ENCODE measurements at places on chromosomes 1 and 21.
A peak's percentile ranks its signal among the peaks of the same experiment; 100 is the strongest.

GRCh38 chr1:81233591-81233990 lies 567.1 kb upstream of the ADGRL2 start:
- no peak for DNase-seq

DNA sequence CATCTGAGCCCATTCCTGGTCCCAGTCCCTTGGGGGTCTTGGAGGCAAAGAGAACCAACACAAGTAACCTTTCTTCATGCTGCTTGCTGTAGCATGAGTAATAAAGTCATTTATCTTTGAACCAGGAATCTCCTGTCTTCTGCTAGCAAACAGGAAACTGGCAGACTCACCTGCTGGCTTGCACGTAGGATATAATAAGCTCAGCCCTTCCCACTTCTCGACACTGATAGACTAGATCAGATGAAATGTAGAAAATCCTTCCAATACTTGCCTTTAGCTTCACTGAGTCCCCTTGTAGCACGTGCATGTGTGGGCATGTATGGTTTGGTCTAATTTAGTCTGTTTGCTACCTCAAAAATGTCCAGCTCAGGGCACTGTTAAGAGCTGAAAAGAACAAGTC lies 6.5 kb upstream of the TFF2 start:
- no peak for DNase-seq

DNA sequence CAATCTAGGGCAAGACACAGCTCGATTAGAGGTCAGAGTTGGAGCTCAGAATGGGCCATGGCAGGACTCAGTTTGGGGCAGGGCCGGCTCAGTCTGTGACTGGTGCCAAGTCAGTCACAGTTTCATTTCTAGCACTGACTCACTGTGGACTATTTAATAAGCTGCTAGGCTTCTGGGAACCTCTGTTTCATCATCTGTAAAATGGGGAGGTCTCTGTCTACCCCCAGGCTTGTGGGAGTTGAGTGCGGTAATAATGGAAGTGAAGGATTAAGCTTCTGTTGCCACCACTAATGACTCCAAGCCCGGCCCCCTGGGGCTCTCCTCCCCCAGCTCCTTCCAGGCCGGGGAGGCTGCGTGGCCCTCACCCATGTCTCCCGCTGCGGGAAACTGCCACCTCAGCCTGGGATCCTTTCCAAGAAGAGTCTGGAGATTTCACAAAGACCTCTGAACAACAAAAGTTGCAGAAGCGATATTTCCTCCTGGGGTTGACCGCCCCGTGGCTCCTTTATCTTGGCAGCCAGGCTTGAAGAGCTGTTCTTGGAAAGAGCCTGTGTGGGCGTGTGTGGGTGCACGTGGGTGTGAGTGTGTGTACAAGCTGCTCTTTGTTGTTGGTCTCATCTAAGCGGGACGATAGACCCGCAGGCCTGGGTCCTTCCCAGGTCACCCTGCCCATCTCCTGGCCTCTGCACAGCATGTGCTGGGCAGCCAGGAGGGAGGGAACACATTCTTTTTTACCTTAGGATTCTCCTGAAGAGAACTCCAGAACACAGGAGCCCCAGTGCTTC lies 29.1 kb downstream of the KNCN start:
- DNase-seq: peak; percentile 91

DNA sequence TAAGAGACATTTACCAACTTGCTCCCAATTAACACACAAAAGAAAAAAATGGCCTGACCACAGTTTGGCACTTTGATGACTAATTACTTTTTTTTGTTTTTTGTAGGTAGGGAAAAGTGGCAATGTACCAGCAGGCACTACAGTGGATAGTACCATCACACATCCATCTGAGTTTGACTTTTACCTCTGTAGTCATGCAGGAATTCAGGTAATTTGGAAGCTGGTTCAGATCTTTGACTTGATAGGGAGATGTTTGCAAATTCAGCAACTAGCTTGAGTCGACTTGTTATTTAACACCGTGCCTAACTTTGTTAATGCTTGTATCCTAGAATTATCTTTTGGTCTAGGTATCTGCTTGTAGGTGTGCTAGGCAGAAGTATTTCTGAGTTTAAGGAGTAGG lies 33.0 kb upstream of the AGO1 start:
- DNase-seq: no peak

GRCh38 chr21:43305811-43306311 lies 121.1 kb downstream of the SIK1 start:
- DNase-seq: no peak

DNA sequence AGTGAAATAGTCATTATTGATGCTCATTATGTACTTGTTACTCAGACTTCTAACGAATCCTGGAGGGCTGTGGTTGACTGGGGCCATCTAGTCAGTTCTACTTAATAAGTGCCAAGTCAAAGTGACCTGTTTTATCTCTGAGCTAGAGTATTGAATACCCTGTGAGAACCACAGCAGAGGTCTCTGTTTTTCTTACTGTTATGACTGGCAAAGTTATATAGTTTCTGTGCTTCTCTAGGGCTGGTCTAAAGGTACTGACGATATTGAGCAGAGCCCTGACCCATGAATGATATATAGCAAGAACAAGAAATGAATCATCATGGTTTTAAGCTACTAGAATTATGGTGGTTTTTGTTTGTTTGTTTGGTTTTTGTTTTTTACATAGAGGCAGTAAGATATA lies 555.8 kb downstream of the PLA2G4A start:
- no peak for DNase-seq

DNA sequence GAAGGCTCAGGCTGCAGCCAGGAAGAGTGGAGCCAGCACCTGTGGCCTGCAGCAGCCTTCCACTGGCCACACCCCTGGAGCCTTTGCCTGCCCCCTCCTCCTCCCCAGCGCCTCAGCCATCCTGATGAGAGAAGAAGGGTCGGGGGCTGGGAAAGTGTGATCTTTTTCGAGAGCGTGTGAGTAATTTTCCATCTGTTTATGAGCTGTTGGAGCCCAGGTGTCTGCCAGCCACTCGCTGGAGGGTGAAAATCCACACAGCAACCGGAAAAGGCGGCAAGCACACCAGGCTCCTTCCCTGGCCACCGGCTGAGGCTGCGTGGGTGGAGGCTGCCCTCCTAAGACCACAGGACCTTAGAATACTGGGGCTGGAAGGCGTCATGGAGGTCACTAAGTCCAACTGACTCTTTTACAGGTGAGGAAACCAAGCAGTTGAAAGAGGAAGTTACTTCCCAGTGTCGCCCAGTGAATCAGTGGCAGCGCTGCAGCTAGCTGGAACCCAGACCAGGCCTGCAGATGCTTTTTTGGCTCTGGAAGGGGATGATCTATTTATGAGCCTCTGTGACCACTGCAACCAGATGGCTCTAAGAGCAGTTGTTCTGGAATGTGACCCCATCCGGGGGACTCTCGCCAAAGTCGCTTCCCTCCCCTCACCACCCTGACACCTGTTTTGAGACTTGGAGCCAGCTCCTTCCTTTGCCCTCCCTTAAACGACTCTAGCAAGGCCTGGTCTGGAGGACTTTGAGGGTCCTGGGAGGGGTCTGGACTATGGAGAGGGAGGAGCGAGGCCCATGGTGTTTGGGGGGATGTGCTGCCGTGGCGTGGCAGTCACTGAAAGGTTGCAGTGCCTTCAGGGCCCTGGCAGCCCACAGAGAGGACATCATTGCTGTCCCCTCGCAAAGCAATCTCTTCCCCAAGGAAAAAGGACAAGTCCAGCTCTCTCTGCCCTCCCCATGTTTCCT lies 54.5 kb downstream of the LGR6 start:
- no peak for DNase-seq

- DNase-seq: peak; percentile 75
These were observed 73.2 kb upstream of the ABCG1 start for GRCh38 chr21:42145569-42146272.

DNA sequence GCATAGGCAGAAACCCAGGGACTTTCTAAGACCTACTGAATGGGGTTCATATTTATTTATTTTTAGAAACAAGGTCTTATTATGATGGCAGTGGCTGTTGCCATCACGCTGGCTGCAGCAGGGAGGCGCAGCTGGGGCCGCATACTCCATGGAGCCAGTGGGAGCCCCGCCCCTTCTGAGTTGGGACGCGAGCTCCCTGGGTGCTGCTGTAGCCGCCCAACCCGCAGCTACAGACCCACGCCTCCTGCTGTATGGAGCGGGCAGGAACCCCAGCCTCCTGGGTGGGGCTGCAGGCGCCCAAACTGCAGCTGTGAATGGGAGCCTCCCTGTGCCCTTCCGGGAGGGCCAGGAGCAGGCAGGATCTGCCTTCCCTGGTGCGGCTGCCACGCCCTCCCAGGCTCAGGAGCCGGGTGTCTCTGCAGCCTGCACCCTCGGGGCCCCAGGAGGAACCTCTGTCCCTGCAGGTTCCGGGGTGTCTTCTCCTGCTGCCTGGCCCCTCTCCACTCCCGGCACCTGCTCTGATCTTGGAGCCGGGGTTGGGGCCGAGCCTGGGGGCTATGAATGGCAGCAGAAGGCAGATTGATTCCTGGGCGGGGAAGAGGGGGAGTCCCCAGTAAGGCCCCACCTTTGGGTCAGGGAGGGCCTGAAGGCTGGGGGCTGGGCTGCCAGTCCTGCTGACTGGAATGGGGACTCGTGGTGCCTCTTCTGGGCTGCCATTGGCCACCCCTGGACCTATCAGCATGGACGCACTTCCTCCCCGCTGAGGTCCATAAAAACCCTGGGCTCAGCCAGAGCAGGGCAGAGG lies 66.5 kb upstream of the LRRN2 start:
- DNase-seq: no peak

GRCh38 chr1:71656902-71657301 lies 576.1 kb upstream of the ZRANB2 start:
- no peak for DNase-seq

- DNase-seq: no peak
These were observed 76.3 kb downstream of the ADARB1 start for GRCh38 chr21:45150638-45151131.

GRCh38 chr1:6419804-6420453 lies at the start of gene HES2:
Gene HES2, minus strand, starts transcription at chr1:6419919. Its CDS starts 99 bp downstream, at chr1:6419820.
- no peak for DNase-seq

- DNase-seq: no peak
These were observed 230.3 kb upstream of the USP24 start for GRCh38 chr1:55445416-55445815.

DNA sequence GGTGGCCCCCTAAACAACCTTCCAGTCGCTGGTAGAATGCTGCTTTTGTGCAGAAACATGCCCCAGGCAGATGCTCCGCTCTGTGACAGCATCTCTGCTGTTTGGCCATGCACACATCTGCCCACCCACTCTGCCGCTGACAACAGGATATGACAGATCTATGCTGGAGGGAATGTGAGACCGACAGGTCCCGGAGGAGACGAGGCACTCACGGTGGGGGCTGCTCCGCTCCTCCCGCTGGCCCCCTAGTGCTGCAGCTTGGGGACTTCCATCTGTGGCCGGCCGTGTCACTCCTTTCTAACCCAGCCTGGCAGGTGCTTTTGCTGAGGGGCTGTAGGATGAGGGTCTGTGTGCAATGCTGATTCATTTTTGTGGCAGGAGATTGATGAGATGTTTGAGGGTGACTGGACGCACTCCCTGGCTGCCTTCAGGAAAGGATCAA lies 49.1 kb upstream of the DMRTB1 start:
- DNase-seq: no peak

- DNase-seq: peak; percentile 94
These were observed 14.6 kb upstream of the TMEM61 start for GRCh38 chr1:54965624-54966340.

- DNase-seq: no peak
These were observed 717.4 kb upstream of the ZP4 start for GRCh38 chr1:238608144-238608543.

DNA sequence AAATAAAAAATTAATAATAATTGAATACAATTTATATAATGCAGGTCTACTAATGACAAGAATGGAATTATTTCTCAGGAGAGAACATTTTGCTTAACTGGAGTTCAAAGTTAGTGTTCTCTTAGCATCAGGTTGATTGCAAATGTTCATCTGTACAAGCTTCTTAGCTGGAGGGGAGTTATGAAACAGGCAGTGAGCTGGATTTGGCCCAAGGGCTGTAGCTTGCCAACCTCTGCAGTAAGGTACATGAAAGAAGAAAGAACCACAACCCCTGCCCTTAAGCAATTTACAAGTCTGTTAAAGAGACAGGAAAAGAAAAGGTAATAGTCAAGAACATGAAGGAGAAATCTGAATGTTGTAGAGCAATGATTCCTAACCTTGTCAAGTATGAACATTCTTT lies 17.0 kb downstream of the LPGAT1 start:
- DNase-seq: peak; percentile 84

DNA sequence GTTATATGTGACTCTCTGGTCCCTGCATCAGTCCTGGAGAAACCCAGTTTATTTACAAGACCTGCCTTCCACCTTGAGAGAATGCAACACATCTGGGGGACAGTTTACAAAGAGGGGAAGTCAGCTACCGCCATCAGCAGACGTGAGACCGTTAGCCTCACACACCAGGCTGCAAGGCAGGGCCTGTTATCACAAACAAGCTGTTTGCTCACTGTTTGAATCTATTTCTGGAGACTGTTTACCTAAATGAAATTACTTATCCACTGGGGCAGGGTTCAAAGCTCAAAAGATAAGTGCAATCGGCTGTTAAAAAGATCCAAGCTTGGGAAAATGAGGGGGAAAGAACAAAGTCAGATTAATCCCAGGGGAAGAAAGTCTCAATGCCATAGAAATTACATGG lies 134.4 kb downstream of the ZNF281 start:
- DNase-seq: no peak

DNA sequence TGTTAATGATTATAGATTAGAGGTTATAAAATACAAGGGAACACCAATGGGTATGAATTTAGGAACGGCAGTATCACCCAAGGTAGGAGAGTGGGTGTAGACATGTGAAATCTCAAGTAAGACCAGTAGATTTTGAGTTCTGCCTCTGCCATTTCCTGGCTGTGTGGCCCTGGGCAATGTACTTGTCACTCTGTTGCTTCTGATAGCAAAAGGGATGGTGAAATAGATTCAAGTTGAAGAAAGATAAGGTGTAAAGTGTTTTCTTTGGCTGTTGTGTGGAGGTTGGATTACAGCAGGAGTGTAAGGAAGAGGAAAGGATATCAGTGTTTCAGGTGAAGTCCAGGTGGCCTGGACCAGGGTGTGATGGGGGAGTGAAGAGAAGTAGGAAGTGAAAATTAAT lies 64.3 kb downstream of the ADSS2 start:
- DNase-seq: no peak

- DNase-seq: no peak
These were observed 127.5 kb upstream of the EDN2 start for GRCh38 chr1:41611932-41612450.

DNA sequence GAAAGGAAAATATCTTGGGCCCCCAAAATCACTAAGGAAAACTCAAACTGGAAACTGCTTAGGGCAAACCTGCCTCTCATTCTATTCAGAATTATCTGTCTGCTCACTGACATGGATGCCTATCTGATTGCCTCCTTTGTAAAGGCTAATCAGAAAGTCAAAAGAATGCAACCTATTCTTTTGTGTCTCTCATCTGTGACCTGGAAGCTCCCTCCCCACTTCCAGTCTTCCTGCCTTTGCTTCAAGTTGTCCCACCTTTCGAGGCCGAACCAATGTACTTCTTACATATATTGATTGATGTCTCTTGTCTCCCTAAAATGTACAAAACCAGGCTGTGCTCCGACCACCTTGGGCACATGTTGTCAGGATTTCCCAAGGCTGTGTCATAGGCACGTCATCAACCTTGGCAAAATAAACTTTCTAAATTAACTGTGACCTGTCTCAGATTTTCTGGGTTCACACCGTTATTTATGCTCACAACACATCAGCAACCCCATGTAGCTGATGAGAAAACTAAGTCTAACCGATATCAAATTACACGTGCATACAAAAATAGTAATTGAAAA lies 302.3 kb upstream of the NRIP1 start:
- no peak for DNase-seq
